ENCODE measurements at places on chromosomes 12 and 14.
A peak's percentile ranks its signal among the peaks of the same experiment; 100 is the strongest.

GRCh38 chr12:76113800-76114757 is 29.6 kb upstream of the NAP1L1 start:
- DNase-seq: no peak

DNA sequence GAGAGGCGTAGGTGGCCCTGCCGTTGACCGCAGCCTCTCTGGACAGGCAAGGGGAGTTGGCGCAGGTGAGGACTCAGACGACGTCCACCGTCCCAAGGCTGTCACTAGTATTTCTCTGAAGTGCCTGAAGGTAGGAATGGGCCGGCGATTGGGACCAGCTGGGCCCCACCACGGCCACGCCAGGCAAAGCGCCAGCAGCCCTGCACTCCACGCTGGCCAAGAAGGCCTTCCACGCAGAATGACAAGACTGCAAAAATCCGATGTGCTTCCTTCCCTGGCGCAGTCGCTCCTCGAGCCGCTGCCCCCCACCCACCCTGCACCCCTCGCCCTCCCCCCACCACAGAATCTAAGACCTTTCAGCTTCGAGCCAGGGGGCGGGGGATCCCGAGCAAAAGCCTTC is 17.3 kb upstream of the MLXIP start:
- no peak for DNase-seq

GRCh38 chr12:107845980-107846659 is 71.6 kb downstream of the ASCL4 start:
- no peak for DNase-seq

- DNase-seq: no peak
These were observed 161.2 kb downstream of the TMX1 start for GRCh38 chr14:51401272-51401671.

DNA sequence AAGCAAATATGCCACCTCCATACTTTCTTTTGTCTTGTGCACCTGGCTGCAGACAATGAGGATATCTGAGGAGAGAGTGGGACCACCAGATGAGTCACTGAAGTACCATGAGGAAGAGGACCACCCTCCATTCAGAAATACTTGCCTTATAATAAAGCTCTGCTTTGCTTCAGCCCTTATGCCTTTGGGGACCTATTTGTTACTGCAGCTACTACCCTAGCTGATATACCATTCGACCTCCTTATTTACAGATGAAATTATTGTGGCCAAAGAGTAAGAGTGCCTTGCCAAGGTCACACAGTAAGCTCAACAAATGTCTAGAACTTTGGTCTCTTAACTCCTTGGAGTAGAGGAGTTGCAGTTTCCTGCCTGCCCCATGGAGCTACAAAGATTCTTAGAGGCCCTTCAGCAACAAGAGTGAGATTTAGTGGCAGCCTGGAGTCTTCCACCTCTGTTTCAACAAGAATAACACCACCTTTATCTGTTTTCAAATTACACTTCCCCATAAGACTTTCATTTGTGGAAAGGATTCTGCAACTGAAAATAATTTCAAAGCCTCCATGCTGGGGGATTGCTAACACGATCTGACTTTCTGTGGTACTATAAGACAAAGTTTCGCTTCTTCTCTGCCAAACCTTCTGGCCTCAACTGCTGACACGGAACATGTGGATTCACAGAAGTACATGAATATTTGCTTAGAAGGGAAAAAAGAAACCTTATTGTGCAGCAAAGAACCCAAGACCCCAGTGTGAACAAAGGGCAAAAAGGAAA is 3.6 kb downstream of the CMKLR1 start:
- no peak for DNase-seq

DNA sequence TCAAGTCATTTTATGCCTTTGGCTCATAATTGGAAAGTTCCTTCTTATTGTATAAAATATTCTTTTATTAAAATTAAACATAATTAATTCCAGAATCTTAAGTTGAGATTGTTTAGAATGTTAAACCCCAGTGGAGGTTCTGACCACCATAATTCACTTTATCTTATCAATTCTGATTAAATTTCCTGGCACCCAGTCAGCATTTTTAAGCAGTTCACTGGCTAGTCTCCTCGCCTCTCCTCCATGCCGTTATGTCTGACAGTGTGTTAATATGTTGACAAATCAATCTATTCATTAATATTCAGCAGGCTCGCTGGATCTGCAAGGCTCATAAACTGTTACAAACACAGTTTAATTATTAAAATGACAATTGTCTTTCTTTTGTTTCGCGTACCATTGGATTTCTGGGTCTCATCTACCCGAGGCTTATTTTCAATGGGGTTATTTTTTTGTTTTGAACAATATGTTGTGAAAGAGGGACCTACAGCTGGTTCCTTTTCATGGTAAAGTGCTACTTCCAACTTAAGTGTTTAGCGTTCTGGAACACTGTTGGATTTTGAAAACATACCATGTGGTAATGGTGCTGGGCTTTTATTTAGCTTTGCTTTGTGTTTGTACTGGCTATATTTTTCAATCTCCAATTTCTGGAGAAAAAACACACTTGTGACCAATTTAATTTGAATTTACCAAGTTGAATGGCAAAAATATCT is 339.7 kb downstream of the PRKD1 start:
- DNase-seq: no peak

DNA sequence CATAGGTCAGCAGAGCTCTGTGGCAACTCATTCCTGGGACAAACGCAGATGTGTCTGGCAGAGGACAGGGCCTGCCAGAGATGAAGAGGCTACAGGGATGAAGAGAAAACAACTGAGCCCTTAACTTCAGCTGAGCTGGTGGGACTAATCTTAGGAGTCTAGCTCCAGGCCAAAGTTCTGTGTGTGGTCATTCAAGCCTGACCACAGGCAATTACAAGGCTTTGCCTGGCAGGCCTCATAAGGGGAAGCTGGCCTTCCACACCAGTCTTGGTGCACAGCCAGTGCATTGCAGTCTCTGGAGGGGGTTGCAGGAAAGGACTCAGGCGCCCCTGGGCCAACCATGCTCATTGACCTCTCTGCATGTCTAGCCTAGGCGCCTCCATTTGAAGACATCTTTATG is 127.6 kb upstream of the DAAM1 start:
- DNase-seq: no peak

DNA sequence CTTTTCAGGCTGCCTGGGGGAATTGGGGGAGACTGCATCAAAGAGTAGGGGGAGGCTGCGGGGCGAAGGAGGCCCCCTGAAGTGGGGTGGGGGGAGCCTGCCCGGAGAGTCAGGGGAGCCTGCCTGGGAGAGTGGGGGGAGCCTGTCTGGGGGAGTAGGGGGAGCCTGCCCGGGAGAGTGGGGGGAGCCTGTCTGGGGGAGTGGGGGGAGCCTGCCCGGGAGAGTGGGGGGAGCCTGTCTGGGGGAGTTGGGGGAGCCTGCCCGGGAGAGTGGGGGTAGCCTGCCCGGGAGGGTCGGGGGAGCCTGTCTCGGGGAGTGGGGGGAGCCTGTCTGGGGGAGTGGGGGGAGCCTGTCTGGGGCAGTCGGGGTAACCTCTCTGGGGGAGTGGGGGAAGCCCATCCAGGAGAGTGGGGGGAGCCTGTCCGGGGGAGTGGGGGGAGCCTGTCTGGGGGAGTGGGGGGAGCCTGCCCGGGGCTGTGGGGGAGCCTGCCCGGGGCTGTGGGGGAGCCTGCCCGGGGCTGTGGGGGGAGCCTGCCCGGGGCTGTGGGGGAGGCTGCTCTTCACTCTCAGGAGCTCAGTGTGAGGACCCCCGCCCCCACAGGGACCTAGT is 6.5 kb upstream of the DEGS2 start:
- DNase-seq: no peak

DNA sequence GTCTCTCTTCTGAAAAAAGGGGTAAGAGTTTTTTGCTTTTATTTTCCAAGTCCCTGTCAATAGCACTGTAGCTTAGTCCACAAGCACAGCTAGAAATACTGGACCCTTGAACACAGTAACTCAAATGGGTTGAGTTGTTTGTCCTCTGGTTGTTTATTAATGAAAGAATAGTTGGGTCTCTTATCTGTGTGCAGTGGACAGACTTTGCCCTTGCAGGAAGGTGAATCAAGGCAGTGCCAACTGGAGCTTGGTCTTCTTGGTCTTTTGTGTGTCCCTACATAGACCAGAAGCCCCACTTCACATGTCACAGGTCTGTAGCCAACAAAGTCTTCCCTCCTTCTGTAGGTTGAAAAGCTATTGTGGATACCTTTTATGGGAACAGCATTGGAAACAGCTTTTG is 322.0 kb downstream of the AACS start:
- no peak for DNase-seq

DNA sequence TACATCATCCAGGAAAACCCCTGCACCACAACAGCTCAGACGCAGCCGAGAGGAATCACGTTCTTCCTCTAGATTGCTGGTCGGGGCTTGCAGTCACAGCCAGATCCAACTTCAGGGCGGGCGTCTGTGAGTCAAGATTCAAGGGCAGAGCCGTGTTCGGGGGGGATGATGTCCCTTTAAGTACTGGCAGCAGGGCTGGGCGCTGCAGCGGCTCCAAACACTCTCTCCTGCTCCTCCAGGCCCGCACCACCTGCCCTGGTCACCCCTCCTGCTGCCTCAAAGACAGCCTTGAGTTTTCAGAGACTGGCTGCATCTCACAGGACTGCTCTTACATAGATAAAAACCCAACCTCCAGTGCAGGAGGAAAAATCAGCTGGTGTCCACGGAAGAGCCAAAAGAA is 68.3 kb downstream of the KDM2B start:
- no peak for DNase-seq

DNA sequence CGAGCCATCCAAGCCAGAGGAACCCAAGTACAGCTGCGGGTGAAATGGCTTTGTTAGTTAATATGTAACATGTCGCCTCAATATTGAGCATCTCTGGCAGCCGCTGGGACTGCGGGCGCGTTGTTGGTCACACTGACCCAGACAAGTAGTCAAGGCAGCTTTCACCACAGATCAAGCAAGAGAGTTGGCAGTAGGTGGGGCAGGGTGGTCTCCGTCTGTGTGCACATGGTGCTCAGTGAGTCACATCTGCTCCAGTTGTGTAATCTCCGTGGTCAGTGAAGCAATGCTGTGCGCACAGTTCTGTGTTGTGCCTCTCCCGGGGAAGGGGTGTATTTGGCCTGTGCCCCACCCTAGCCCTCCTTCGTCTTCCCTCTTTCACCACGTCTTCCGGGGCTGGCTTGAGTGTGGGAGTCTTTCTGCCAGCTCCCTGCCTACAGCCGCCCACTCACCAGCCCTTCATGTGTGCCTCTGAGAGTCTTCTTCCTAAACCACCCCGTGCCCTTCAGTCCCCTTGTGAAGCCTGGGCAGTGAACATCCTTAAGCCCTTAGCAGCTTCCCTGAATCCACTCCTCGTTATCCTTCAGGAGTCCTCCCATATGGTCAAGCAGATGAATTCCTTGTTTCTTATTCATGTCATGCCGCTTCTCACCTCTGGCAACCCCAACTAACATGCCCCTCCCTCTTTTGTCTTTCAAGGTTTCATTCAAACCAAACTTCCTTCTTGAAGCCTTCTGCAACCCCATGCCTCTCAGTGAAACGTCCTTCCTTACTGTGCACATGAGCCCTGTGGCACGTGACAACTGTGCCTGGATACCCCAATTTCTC is 242.1 kb downstream of the CACNA1C start:
- no peak for DNase-seq

GRCh38 chr12:49643961-49644619 is 20.7 kb downstream of the PRPF40B start:
- no peak for DNase-seq

- no peak for DNase-seq
These were observed 60.4 kb downstream of the TTC7B start for GRCh38 chr14:90755661-90756304.

GRCh38 chr12:110741341-110742095 is 1.2 kb downstream of the PPP1CC start:
- DNase-seq: no peak

DNA sequence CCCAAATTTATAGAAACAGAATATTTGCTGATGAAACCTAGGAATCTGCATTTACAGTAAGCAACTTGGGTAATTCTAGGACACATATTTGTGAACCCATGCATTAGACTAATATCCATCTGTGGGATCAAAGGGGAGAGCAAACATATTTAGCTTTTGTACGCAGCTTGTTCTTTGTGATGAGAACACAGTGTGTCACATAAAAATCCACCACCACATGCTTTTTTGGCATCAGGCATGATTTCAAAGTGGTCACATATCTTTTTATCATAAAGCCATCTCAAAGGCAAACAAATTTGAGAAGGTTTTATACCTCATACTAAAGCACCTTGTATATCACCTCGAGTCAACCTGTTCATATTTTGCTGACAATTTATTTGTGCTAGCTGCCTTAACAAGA is 15.7 kb downstream of the DNAL1 start:
- no peak for DNase-seq

- DNase-seq: peak; percentile 60
These were observed 16.3 kb downstream of the RAPGEF3 start for GRCh38 chr12:47742253-47742825.
